ENCODE measurements at places on chromosomes 7 and 10.

DNA sequence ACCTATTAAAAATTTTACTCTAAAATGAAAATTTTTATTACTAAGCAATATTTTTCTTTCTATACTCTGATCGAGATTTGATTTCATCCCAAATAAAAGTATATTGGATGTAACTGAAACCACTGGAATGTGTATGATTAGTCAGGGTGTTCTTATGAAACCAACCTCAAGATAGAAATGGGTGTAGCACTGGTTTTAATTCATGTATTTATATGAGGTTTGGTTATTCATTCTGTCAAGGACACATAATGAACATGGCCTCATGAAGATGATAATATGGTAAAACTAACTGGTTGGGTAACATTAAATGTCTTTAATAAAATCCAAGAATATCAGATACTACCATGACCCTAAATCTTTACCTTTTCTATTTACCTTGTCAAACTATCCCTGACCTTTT lies 197.7 kb downstream of the SEMA3A start:
- no peak for DNase-seq

DNA sequence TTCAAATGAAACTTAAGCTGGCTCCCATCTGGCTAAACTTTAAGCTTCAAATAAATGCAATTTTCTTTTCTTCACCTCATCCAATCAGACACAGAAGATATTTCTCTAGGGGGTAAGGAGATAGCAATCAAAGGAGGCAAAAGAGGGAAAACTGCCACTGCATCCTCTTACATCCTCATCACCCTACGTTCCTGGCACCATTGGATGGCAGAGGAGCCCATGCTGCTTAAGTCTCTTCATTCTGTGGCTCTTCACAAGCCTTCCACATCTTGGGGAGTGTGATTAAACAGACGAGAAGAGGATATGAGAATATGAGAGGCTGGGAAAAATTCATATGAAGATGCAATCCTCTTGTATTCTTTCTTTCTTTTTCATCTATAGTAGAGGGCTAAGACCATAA lies 345.7 kb upstream of the AOAH start:
- DNase-seq = no peak

- DNase-seq = no peak
Measured at GRCh38 chr10:128625926-128626325, 499.7 kb upstream of the MKI67 start.

GRCh38 chr7:67738958-67739357 lies 742.3 kb downstream of the TYW1 start:
- DNase-seq = no peak

- no peak for DNase-seq
Measured at GRCh38 chr10:87865241-87865881, 1.9 kb downstream of the PTEN start.

GRCh38 chr10:2456834-2457233 lies 610.5 kb upstream of the PFKP start:
- no peak for DNase-seq

- DNase-seq = no peak
Measured at GRCh38 chr7:5425507-5426225, 2.0 kb upstream of the TNRC18 start.

DNA sequence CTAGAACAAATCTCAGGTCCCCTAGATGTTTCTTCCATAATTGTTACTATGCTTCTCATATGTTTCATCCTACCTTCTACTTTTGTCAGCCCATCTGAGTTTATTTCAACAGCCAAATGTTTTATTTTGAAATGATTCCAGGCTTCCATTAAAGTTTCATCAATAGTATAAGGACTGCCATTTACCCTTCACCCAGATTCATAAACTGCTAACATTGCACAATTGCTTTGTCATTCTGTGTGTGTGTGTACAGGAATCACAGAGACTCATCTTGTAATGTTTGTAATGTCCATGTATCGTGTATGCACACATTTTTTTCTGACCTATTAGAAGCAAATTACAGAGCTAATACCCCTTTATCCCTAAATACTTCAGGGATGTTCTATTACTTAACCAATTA lies 25.5 kb downstream of the MMRN2 start:
- no peak for DNase-seq

DNA sequence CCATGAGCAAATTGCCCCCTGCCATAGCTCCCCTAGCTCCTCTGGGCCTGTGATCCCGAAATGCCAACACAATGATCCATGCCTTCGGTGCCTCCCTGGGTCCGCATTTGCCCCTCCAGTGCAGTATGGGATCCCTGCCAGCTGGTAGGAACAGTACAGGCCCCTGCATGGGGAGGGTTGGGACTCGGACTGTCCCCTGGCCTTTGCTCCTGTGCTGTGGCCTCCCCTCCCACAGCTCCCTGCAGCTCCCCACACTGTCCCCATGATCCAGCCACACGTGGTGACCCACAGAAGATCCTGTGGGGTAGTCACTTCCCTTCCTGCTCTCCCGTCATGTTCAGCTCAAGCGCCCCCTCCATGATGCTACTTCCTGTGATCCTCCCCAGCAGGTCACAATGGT lies 140.3 kb downstream of the MAPK8 start:
- DNase-seq = no peak

DNA sequence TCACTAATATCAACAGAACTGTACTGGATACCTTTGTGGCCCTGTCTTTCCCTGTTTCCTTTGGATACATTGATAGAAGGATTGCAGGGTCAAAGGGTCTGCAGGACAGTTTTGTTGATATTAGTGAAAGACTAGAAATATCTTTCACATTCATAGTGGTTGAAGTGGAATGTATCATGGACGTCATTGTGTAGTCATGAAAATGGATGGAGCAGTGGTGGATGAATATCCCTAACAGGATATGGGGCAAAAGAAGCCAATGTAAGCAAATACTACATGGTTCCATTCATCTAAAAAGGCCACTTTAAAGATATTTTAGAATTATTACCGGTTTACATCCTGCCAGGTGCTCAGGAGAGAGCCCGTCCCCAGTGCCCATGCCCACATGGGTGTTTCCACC lies 23.8 kb downstream of the PALD1 start:
- DNase-seq = no peak

Measured in activated CD4-positive, alpha-beta T cell treated with anti-CD3 and anti-CD28 coated beads, Interleukin-2, amount 50 U/mL, for 24 hours (primary cell).